ENCODE measurements at places on chromosomes 12 and 14.

GRCh38 chr12:27324530-27324929 lies 8.1 kb upstream of the BMAL2 start:
- DNase-seq: no peak

- no peak for DNase-seq
These were observed 476 bp upstream of the TRAFD1 start for GRCh38 chr12:112124918-112125249.

DNA sequence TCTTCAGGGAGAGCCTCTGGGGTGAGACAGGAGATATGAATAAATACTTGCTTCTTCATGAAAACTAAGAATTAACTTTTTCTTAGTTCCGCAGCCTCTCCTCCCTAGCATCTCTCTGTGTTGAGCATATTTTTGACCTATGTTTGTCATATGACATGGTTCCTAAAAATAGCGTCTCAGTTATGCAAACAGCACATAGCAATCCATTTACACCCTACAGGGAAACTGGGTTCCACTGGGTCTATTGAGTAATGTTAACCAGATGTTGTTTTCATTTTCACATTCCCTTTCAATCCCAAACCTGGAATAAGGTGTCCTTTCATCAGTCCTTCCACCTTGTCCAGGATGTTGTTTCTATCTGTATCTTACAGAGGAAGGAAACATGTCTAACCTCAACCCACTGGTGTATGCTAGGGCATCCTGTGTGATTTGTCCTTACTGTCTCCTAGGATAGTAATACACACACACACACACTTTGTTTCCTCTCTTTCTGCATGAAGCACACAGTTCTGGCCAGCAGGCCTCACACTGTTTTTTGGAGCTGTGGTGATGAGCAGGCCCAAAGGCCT lies 1543.5 kb downstream of the AACS start:
- DNase-seq: no peak

GRCh38 chr14:28373721-28374120 lies 392.9 kb upstream of the FOXG1 start:
- DNase-seq: no peak

- DNase-seq: no peak
These were observed 139.3 kb upstream of the ARHGAP5 start for GRCh38 chr14:31937730-31938346.
